ENCODE measurements at places on chromosomes 3 and 15.

DNA sequence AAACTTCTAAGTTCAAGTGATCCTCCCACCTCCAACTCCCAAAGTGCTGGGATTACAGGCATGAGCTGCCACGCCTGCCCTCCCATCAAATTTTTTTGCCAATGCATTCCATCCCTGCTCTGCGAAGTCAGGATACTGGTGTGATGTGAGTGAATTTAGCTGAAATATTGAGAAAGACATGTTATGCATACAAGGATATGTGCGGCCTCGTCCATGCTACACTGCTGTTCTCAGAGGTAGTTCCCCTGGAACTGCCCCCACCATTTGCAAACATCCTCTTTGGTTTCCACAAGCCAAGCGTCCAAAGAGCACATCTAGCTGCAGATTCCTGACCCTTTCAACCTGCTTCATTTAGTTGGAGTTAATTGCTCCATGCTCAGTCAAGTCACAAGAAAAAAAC lies 36.5 kb upstream of the BCL2A1 start:
- DNase-seq: no peak

DNA sequence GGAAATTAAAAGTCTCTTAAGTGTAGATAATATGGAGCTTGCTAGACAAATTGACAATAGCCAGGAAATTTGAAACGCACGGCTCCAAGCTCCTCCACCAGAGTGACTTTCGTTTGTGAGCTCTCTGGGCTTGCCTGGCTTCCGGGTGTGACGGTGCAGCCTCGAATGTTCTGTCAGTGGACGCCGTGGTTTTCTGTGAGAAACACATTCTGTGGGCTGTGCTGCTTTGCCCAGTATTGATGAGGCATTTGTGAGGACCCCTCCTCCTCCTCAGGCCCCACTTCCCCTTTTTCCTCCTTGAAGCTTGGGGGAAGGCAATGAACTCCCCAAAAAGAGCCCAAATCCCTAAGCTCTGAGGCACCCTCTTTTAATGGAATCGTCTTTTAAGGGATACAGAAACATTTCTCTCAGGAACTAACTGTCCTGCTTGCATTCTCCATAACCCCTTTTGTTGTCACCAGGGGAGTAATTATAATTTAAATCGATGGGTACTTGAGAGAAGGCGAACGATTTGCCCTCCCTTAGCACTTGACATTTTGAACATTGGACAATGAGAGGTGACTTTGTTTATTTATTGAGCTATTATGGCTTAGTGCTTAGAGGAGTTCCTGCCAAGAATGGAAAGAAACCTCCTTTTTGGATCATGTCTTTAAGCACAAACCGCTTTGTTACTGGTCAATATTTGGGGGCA lies 40.8 kb downstream of the POLR2M start:
- DNase-seq: no peak

GRCh38 chr15:58517682-58518525 lies 86.1 kb downstream of the LIPC start:
- no peak for DNase-seq

GRCh38 chr15:50698101-50698500 lies 11.5 kb upstream of the TRPM7 start:
- no peak for DNase-seq

DNA sequence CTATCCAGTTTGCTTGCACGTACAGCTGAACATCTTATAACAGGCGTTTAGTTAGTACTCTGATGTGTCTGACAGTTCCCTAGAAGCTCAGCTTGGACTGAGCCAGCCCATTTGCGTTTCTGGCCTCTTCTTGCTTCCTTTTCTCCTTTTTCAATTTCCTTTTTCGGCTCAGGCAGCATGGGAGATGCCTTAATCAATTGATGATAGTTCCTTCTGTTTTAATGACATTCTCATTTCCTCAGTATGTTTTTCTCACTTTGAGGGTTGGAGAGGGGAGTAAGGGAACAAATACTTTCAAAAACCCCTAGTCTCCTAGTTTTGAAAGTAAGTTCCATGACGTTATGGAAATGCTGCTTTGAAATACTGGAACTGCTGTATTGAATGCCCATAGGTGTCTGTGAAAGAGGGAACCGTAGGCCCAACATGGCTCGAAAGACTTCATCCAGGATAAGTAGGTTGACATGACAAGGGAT lies 18.9 kb downstream of the IL1RAP start:
- no peak for DNase-seq

DNA sequence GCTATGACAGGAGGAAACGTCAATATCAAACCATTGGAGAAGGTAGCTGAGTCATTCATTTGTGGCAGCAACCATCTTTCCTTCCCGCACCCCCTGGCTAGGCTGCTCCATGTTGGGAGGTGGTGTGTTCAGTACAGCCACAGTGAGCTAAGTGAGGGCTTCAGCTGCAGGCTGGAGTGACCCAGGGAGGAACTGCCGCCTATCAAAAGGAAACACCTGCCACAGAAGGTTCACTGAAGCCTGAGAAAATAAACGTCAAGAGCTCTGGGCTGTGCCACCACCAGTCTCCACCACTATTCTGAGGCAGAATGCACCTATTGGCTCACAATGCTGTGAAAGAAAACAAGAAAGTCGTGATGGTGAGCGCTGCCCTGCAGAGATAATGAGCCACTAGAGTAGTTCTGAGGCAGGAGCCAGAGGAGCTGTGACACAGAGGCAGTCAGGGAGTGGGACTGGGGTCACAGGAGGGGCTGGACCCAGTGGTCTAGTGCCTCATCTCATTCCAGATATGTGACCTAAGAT lies 34.8 kb upstream of the CD47 start:
- DNase-seq: no peak

GRCh38 chr3:44109771-44110361 lies 131.8 kb upstream of the TOPAZ1 start:
- no peak for DNase-seq

DNA sequence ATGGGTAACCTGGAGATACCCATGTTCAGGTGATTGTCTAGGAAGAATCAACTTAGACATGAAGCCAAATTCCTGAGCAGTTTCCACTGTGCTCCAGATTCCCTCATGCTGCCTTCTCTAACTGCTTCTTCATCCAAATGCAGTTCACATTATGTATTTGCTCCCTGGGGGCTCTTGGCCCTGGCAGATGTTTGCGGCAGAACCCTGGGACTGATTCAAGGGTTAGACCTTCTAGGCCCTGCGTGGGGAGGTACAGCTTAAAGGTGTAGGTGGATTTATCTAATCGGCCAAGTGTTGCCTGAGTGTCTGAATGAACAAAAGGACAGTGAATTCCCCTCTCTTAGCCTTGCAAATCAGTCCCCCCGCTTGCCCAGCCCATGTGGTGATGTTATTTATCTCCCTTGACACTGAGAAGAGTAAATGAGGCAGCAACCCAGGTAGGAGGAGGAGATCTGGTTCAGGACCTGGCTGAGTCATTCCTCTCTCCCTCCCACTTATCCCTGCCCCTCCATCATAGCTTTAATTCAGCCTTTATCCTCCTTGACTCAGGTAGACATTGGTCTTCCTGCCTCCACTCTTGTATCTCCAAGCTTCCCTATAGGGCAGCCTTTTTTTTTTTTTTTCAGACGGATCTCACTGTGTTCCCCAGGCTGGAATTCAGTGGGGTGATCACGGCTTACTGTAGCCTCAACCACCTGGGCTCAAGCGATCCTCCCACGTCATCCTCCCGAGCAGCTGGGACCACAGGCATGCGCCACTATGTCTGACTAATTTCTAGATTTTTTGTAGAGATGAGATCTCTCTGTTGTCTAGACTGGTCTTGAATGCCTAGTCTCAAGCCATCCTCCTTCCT lies 54.8 kb downstream of the MAGEF1 start:
- no peak for DNase-seq

- peak; percentile 25 for DNase-seq
Observed at GRCh38 chr15:65192016-65192415, 6.9 kb upstream of the CLPX start.

GRCh38 chr3:8741581-8742261 lies 8.1 kb downstream of the CAV3 start:
- peak; percentile 89 for DNase-seq

GRCh38 chr3:131427226-131427625 lies 45.7 kb downstream of the NUDT16 start:
- DNase-seq: no peak

DNA sequence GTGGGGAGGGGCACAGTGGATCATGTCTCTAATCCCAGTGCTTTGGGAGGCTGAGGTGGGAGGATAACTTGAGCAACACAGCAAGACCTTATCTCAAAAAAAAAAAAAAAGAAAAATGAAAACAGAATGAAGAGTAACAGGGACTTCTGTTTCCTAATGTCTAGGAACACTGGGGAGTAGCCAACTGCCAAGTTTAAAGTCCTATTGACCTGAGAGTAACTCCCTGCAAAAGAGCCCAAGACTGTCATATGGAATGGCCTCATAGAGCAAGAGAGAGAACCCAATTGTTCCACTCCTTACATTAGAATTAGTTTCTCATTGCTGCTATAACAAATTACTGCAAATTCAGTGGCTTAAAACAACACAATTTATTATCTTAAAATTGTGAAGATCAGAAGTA lies 881.4 kb upstream of the ROBO1 start:
- no peak for DNase-seq

GRCh38 chr3:160697637-160698380 lies 20.8 kb downstream of the ARL14 start:
- DNase-seq: peak; percentile 14

GRCh38 chr3:71680603-71681002 lies 44.6 kb downstream of the EIF4E3 start:
- peak; percentile 73 for DNase-seq

GRCh38 chr3:129663045-129663446 lies 56.6 kb upstream of the PLXND1 start:
- peak; percentile 13 for DNase-seq

- DNase-seq: no peak
Observed at GRCh38 chr15:38691965-38692788, 127.6 kb upstream of the RASGRP1 start.

DNA sequence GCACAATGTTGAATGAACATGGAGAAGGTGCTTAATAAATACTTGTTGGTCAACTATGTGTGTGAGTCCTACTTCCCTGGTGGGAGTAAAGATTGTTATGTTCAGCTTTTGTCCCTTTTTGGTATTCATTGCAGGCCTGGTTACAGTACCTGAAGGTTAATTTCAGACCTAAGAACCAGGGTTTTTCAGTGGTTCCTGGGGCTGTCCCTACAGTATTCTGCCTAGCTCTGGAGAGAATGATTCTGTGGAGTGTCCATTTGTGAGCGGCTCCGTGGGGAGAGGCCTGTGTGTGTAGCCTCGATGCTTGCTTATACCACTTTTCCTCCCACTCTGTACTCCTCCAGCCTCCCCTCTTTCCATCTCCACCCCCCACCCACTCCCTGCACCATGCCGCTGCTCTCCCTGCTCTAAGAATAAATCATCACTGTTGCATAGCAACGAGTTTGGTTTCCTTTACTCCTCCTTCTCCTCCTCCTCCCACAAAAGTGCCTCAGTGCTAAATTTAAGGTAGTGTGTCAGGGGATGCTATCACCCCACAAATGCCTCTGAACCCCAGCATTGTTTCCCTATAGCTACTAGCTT lies 150.6 kb upstream of the ROPN1 start:
- no peak for DNase-seq
